Stimulated activated CD4-positive, alpha-beta T cell treated with anti-CD3 and anti-CD28 coated beads, Interleukin-4, amount 100 ng/mL, for 1 hour (primary cell): ENCODE measurements at places on chromosomes 6 and 20.

DNA sequence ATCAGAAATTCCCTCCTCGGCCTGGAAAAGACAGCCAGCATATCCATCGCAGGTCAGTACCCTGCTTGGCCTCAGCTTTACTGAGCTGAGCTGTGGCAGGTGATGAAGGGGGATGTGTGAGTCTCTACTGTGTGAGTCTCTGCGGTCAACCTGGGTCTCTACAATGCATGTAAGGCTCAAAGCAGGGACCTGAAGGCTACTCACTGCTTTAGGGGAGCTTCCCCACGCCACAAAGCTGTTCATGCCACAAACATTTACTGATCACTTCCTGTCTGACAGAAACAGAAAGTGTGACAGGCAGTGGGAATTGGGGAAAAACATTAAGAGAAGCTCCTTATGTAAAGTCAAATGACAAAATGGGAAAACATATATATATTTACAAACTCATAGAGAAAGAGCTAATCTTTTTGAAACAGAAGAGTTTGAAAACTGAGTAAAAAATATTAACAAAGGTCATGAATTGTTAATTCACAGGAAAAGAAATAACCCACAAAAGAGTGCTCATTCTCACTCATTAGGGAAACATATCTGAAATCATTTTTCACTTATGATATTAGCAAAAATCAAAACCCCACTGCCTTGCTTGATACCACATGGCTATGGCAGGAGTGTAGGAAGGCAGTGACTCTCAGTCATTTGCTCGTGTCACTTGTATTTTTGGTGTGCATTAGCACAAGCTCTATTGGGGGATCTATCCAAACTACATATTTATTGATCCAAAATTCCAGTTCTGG is 5.8 kb downstream of the BTN3A3 start:
- DNase-seq: peak; percentile 13

GRCh38 chr6:130681028-130681427 is 146.2 kb upstream of the SMLR1 start:
- no peak for DNase-seq

- peak; percentile 75 for DNase-seq
Observed at GRCh38 chr6:90397929-90398674, 101.5 kb upstream of the BACH2 start.

- DNase-seq: no peak
Observed at GRCh38 chr6:52495922-52496321, 75.8 kb downstream of the EFHC1 start.

- peak; percentile 50 for DNase-seq
Observed at GRCh38 chr20:45300961-45301360, 5.7 kb upstream of the RBPJL start.

DNA sequence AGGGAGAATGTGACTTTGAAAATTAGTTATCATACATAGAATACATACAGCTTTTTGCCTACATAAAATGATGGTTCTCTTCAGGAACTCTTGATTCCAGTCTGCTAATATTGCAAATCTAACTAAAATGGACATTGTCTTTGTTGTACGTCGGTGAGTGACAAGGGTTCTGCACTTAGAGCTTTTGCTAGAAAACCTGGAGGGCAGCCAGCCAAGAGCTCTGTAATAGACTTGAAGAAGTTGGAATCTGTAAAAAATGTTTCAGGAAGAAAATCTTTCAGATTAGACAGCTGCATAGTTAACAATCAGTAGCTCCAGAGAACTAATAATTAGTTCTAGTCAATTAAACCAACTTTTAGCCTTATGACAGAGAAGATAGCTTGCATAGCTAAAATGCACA is 138.3 kb downstream of the FLRT3 start:
- DNase-seq: no peak
